ENCODE measurements at places on chromosomes 12 and 14. TPM values are rescaled to one million over a fixed set of nuclear protein-coding genes. Genes with fewer than 3 reads are reported as not detected.
A peak's percentile ranks its signal among the peaks of the same experiment; 100 is the strongest.

GLT1D1 gene
- 0.13 TPM for total RNA-seq

RHEBL1 gene
- total RNA-seq, result not detected

FSCB gene
- total RNA-seq, result not detected

DNA sequence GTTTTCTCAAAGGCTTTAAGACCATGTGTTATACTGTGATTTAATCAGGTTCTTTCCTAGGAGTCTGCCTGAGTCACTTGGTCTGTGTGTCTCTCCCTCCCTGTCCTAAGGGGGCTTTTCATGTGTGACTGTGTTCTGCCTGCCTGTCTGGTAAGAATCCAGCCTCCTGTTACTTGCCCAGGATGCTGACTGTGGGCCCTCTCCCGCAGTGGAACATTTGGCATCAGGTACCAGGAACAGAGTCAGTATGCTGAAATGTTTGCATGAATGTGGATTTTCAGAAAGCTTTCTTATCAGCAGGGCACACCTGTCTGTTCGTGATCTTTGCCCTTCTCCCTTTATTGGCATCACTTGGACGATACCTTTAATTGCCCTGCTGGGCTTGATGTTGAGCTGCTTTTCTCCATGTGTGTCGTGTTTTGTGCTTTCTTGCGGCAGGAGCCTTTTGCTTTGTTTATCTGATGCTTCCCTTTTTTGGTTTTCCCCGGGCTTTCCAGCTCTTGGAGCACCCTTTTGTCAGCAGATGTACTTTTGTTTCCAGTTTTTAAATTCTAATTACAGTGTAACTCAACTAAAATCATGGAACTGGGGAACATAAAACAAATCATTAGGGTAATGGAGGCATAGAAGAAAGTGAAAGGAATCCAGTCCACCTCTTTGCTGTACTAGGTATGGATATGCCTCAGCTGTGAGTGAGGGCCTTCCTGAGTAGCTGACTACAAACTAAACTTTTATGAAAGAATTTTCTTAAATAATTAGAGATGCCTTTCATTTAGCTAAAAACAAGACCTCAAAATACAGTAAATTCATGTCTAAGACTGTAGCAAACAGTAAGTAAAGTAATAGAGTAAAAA, 72.5 kb downstream of the TRAF3 start:
- DNase-seq, result no peak

DNA sequence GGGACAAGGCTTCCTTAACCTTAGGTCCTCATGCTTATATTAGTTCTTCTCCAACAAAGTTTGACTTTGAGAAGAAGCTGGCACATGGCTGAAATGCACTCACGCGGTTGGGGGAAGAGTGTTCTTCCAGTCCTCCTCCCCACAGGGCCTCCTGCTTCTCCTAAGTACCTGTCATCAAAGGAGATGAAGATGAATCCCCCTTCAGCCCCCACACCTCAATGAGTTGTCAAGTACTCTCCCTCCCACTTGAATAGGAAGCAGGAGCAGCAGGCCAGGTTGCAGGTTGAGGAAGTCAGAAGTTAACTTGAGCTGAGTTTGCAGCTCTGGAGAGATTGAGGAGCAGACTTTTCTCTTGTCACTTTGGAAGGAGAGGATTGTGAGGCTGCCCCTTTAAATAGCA, 2.9 kb upstream of the PDE1B start:
- no peak for DNase-seq

- no peak for DNase-seq
Observed at GRCh38 chr14:69891422-69891821, 12.2 kb downstream of the SMOC1 start.

- DNase-seq, result peak; percentile 89
Observed at GRCh38 chr12:5889381-5890047, 55.5 kb downstream of the ANO2 start.
